ENCODE measurements at places on chromosomes 13 and 19. TPM values are rescaled to one million over a fixed set of nuclear protein-coding genes. Genes with fewer than 3 reads are reported as not detected.
A peak's percentile ranks its signal among the peaks of the same experiment; 100 is the strongest.

DNA sequence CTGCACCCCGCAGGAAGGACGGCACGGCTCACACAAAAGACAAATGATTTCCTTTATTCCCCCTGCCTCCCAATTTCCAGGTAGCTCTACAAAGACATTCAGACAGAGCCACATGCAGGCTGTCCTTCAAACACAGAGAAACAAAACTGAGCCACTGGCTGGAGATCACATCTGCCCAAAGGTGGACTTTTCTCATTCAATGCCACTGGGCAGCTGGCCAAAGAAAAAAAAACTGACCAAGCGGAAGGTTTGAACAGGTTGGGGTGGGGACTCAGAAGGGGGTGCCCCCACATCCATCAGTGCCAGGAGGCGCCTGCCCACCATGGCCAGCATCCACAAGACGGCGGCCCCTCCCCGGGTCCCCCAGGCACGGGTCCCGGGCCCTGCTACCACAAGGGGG is 17.8 kb upstream of the MATK start:
- peaks cover 13% of the 10 kb centered on the region for H3K27me3 ChIP-seq
- H3K36me3 ChIP-seq = no peaks in the 10 kb centered on the region
- peaks cover 7% of the 10 kb centered on the region for H3K4me1 ChIP-seq
- DNase-seq = no peak
- H3K27ac ChIP-seq = no peak overlapping the region

DNA sequence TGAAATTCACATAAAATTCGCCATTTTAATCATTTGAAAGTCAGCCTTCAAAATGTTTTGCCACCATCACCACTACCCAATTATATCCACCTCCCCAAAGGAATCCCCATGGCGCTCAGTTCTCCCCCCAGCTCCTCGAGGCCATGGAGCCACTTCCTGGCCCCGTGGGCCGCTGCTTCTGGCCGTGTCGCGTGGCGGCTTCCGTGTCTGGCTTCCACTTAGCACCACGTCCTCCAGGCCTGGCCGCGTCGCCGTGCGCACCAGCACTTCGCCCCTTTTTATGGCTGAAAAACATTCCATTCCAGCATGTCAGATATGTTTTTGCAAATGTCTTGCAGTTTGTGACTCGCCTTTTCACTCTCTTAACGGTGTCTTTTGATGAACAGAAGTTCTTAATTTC is 46.7 kb upstream of the DCUN1D2 start:
- no peak overlapping the region for H3K4me3 ChIP-seq
- H3K36me3 ChIP-seq = no peaks in the 10 kb centered on the region
- no peaks in the 10 kb centered on the region for H3K4me1 ChIP-seq
- no peaks in the 10 kb centered on the region for H3K27me3 ChIP-seq
- no peak overlapping the region for H3K27ac ChIP-seq

DNA sequence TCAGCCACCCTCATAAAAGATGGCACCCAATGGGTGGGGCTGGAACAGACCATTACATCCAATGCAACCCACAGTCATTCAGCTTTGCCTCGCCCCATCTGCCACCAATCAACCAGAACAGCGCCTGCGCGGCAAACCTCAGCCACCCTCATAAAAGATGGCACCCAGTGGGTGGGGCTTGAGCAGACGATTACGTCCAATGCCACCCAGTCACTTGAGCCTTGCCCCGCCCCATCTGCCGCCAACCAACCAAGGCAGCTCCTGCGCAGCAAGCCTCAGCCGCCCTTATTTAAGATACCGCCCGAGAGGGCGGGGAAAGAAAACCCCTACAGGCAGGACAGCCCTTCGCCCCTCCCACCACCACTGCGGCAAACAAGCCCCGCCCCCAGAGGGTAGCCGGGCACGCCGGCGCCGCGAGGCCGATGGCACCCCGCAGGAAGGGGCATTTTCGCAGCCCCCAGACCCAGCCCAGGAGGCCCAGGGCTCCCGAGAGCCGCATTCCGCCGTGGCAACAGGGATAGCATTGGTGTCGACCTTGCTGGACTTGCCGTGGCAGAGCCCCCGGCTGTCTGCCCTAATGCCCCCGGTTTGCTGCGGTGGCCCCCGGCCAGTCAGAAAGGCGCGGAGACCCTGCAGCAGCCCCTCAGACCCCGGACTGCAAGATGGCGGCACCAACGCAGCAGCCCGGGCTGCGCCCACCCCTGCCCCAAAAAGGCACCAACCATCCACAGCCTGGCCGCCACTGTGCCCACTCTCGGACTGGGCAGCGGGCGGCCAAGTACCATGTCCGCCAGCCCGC is 675 bp downstream of the PEG3 start:
- H3K36me3 ChIP-seq = no peaks in the 10 kb centered on the region
- no peaks in the 10 kb centered on the region for H3K27me3 ChIP-seq
- H3K4me1 ChIP-seq = no peaks in the 10 kb centered on the region
- DNase-seq = peak; percentile 98
- peak overlapping the region; percentile 85 for H3K27ac ChIP-seq
- peak overlapping the region; percentile 64 for H3K4me3 ChIP-seq

DNA sequence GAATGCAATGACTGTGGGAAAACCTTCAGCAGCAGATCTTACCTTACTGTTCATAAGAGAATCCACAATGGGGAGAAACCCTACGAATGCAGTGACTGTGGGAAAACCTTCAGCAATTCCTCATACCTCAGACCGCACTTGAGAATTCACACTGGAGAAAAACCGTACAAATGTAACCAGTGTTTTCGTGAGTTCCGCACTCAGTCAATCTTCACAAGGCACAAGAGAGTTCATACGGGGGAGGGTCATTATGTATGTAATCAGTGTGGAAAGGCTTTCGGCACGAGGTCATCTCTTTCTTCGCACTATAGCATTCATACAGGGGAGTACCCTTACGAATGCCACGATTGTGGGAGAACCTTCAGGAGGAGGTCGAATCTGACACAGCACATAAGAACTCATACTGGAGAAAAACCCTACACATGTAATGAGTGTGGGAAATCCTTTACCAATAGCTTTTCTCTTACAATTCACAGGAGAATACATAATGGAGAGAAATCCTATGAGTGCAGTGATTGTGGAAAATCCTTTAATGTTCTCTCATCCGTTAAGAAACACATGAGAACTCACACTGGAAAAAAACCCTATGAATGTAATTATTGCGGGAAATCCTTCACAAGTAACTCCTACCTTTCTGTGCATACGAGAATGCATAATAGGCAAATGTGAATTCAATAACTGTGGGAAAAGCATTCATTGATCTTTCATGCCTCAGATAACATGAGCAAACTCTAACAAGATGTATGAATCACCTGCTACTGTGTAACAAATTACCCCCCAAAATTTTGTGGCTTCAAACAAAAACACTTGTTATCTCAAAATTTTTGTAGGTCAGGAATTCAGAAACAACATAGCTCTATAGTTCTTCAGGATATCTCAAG is 13.8 kb downstream of the ZNF557 start:
- DNase-seq = no peak
- no peaks in the 10 kb centered on the region for H3K27me3 ChIP-seq
- H3K4me1 ChIP-seq = no peaks in the 10 kb centered on the region
- H3K4me3 ChIP-seq = no peak overlapping the region
- H3K27ac ChIP-seq = no peak overlapping the region

Gene NOTCH3
- 41.2 TPM for total RNA-seq

Gene ICAM4
- total RNA-seq = 0.41 TPM

Gene WDR87
- total RNA-seq = not detected

Gene TGFBR3L
- total RNA-seq = 5.2 TPM

Data from uterus (tissue), 4 donors.